Esophagus squamous epithelium (tissue), 5 donors: ENCODE measurements at places on chromosomes 7 and 10.

- DNase-seq, result no peak
Observed at GRCh38 chr7:112873831-112874553, 83.8 kb upstream of the TMEM168 start.

GRCh38 chr7:46229409-46229808 lies 308.3 kb upstream of the IGFBP3 start:
- DNase-seq, result no peak

GRCh38 chr10:108899670-108900069 lies 1023.6 kb downstream of the XPNPEP1 start:
- no peak for DNase-seq

DNA sequence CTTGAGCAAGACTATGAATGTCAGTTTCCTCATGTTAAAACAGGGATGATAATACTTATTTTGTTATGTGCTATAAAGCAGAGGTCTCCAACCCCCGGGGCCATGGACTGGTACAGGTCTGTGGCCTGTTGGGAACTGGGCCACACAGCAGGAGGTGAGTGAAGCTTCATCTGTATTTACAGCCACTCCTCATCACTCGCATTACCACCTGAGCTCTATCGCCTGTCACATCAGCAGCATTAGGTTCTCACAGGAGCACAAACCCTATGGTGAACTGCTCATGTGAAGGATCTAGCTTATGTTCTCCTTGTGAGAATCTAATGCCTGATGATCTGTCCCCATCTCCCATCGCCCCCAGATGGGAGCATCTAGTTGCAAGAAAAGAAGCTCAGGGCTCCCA lies 365.3 kb upstream of the SMIM30 start:
- DNase-seq, result no peak

DNA sequence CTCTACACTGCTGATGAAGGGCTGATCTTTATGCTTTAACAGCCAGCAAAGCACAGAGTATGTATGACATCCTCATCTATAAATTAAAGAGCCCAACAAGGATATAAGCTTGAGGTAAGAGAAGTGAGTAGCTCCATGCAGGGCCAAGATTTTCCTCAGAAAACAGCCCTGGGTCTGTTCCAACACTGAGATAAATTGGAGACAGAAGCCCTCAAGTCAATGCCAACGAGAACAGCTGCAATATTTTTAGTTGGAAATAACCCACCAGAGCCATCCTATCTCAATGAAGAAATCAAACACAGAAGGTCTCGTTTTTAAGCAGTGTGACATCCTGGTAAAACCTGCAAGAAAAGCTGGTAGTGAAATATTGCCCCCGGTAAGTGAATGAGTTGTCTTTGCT lies 297.0 kb upstream of the AUTS2 start:
- DNase-seq, result no peak

- no peak for DNase-seq
Observed at GRCh38 chr10:86374664-86375063, 8.1 kb upstream of the GRID1 start.

DNA sequence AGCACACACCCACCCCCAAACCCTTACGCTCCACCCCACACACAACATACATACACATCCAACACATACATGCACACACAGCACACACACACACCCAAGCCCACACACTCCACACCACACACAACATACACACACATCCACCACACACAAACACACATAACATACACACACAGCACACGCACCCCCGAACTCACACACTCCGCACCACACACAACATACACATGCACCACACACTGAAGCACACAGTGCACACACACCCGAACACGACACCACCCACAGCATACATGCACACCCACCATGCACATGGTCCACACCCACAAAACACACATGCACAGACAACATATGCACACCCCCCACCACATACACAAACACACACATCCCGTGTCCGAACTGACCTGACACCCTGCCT lies 2.0 kb downstream of the PRAP1 start:
- DNase-seq, result no peak

- DNase-seq, result no peak
Observed at GRCh38 chr7:70743531-70744325, 388.2 kb upstream of the GALNT17 start.

- no peak for DNase-seq
Observed at GRCh38 chr10:127904311-127905000, 2.4 kb upstream of the PTPRE start.

GRCh38 chr10:131199646-131200045 lies 111.9 kb downstream of the TCERG1L start:
- no peak for DNase-seq

GRCh38 chr7:136266457-136266856 lies 289.3 kb upstream of the MTPN start:
- DNase-seq, result no peak

DNA sequence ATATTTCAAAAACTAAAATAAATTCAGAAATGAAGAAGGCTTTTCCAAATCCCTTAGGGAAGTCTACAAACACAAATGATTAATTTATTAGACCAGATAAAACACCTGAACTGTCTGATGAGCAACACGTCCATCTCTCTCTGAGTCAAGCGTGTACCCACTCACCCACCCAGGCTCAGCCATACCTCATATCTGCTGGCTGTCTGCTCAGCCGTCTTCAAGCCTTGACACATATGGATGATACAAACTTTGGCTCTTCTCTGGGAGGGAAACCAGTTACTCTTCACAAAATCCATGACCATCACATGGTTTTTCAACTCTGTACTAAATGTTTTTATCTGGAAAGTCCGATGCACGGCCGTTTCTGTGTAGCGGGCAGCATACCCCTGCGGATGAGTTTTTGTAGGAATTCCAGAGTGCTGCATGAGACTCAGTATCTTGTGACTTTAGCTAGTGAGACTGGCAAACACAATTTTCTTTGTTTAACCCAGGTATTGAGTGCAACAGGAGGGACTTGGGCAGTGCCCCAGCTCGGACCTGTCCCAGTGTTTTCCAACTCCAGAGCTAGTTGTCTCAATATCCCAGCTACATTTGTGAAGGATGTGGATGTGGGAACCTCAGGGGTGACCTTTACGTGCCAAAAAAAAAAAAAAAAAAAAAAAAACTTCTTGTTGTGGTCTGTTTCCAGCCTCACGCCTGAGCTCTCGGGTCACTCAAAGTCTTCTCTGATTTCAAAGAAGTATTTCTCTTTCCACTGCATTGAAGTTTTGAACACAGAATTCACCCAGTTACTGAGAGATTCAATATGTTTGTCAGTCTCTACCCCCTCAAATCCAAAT lies at the start of gene C10orf90:
TSS of gene C10orf90 (minus strand) at position 638 of the 839 bp plus-strand sequence. CDS start at position 425, 213 bp downstream.
- no peak for DNase-seq

GRCh38 chr7:137592232-137592896 lies 248.8 kb upstream of the PTN start:
- DNase-seq, result no peak

GRCh38 chr7:151894111-151895007 lies 17.4 kb upstream of the PRKAG2 start:
- DNase-seq, result no peak

- DNase-seq, result no peak
Observed at GRCh38 chr7:23338863-23339262, 39.7 kb downstream of the MALSU1 start.

DNA sequence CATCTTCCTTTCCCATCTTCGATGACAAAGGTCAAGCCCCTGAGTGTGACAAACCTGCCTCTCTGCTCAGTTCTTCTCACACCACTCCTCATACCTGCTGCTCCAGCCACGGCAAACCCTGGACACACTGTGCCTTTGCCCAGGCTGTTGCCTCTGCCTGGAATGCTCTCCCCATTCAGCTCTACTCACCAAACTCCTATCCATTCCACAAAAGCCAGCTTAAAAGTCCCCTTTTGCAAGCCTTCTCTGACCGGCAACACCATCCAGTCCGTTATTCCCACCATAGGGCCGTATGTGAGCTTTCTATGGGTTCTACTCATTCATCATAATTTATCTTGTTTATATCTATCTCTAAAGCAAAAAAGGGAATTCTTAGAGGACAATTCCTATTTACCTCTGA lies 15.2 kb downstream of the GFRA1 start:
- DNase-seq, result no peak

DNA sequence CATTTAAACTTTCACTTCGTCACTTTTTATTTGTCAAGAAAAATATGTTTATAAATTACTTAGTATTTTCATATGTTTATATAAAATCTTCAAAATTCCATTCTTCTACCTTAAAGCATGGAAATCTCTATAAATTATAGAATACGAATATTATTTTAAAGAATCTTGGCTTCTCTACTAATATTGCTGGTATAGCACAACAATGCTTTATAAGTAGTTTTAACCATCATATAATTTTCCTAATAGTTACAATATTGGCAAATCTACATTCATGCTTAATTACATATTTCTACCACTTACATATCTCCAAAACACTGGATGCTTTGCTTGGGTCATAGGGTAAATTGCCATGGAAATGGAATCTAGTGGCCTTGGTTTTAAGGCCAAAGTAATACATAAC lies 21.1 kb upstream of the ARMC3 start:
- no peak for DNase-seq

GRCh38 chr7:4054158-4054557 lies 627.9 kb upstream of the FOXK1 start:
- no peak for DNase-seq

- DNase-seq, result no peak
Observed at GRCh38 chr10:33143160-33143728, 185.2 kb upstream of the ITGB1 start.

- no peak for DNase-seq
Observed at GRCh38 chr7:29017713-29018112, 59.6 kb upstream of the TRIL start.

GRCh38 chr7:158648168-158648567 lies 56.4 kb downstream of the NCAPG2 start:
- no peak for DNase-seq

GRCh38 chr10:85446827-85447226 lies 919.8 kb downstream of the GRID1 start:
- no peak for DNase-seq

- DNase-seq, result no peak
Observed at GRCh38 chr7:101746314-101746713, 71.1 kb upstream of the CUX1 start.

- no peak for DNase-seq
Observed at GRCh38 chr10:47300429-47300931, 483 bp downstream of the GDF10 start.

DNA sequence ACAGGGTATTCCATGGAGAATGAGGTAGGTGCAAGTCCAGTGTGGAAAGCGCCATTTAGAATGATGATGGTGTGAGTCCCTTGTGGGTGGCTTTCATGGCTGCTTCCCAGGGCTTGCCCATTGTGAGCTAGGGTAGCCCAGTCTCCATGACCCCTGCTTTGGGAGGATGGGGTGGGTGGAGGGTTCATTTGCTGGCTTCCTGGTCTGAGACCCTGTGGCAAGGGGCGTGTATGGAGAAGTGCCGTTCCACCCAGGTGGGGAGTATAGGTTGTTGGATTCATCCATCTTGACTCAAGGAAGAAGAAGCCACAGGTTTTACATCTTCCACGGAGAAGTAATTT lies 27.7 kb downstream of the CCM2 start:
- DNase-seq, result no peak

GRCh38 chr10:8927705-8928104 lies 873.2 kb downstream of the GATA3 start:
- no peak for DNase-seq

DNA sequence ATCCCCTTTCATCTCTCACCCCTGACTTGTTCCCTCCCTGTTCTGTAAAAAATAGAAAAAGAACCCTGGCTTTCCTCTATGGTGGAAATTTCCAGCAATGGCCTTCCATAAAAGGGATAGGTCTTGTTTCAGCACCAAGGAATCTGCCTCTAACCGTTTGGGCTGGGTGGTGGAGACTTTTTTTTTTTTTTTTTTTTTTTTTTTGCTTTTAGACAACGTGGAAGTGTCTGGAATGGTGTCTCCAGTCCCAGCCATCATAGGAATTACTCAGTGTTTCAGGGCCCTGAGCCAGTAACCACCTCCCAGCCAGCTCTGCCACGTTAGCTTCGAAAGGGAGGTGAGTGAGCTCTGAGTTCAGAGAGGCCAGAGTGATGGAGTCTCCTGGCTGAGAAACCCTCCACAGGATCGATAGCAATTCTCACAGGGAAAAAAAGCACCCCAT lies 97.3 kb upstream of the COL1A2 start:
- DNase-seq, result no peak

GRCh38 chr7:69593511-69593910 lies 4.8 kb upstream of the AUTS2 start:
- DNase-seq, result no peak
